ENCODE measurements at places on chromosomes 16 and 17. TPM values are rescaled to one million over a fixed set of nuclear protein-coding genes. Genes with fewer than 3 reads are reported as not detected.
A peak's percentile ranks its signal among the peaks of the same experiment; 100 is the strongest.

The TRIM72 gene
- 0.91 TPM for total RNA-seq

GRCh38 chr16:11848842-11849241 is 2.5 kb downstream of the RSL1D1 start:
- DNase-seq, result no peak
- no peak overlapping the region for H3K4me3 ChIP-seq
- H3K4me1 ChIP-seq, result peaks cover 58% of the 10 kb centered on the region
- H3K27ac ChIP-seq, result no peak overlapping the region
- no peaks in the 10 kb centered on the region for H3K27me3 ChIP-seq

The RGS11 gene
- total RNA-seq, result 16.4 TPM

GRCh38 chr17:59490216-59490615 is 75.2 kb upstream of the DHX40 start:
- no peaks in the 10 kb centered on the region for H3K36me3 ChIP-seq
- peaks cover 8% of the 10 kb centered on the region for H3K4me1 ChIP-seq
- no peaks in the 10 kb centered on the region for H3K27me3 ChIP-seq
- no peak overlapping the region for H3K4me3 ChIP-seq
- H3K27ac ChIP-seq, result peak overlapping the region; percentile 76

GRCh38 chr17:82461827-82462524 is 3.4 kb downstream of the NARF start:
- no peak for DNase-seq
- H3K27me3 ChIP-seq, result no peaks in the 10 kb centered on the region
- H3K4me1 ChIP-seq, result peaks cover 72% of the 10 kb centered on the region
- peaks cover 66% of the 10 kb centered on the region for H3K36me3 ChIP-seq
- H3K4me3 ChIP-seq, result no peak overlapping the region

- H3K4me1 ChIP-seq, result peaks cover 58% of the 10 kb centered on the region
- no peaks in the 10 kb centered on the region for H3K36me3 ChIP-seq
- no peaks in the 10 kb centered on the region for H3K27me3 ChIP-seq
- H3K27ac ChIP-seq, result no peak overlapping the region
- H3K4me3 ChIP-seq, result no peak overlapping the region
- no peak for DNase-seq
These were observed 5.3 kb downstream of the MT2A start for GRCh38 chr16:56613706-56614105.

- H3K27me3 ChIP-seq, result no peaks in the 10 kb centered on the region
- no peak overlapping the region for H3K4me3 ChIP-seq
- no peak for DNase-seq
- peaks cover 33% of the 10 kb centered on the region for H3K4me1 ChIP-seq
These were observed 1.1 kb downstream of the LASP1NB start for GRCh38 chr17:38926293-38927070.

The TOX3 gene
- not detected for total RNA-seq
